ENCODE measurements at places on chromosomes 3 and 15.

- no peak for DNase-seq
Observed at GRCh38 chr3:14445773-14446172, 43.4 kb downstream of the SLC6A6 start.

DNA sequence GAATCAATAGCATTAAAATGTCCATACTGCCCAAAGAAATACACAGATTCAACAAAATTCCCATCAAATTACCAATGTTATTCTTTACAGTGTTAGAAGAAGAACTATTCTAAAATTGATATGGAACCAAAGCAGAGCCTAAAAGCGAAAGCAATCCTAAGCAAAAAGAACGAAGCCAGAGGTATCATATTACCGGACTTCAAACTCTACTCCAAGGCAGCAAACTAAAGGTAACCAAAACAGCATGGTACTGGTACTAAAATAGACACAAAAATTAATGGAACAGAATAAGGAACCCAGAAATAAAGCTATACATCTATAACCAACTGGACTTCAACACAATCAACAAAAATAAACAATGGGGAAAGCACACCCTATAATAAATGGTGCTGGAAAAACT is 167.5 kb downstream of the ADAMTS9 start:
- no peak for DNase-seq

- DNase-seq = no peak
Observed at GRCh38 chr3:26118165-26118564, 328.3 kb downstream of the OXSM start.

DNA sequence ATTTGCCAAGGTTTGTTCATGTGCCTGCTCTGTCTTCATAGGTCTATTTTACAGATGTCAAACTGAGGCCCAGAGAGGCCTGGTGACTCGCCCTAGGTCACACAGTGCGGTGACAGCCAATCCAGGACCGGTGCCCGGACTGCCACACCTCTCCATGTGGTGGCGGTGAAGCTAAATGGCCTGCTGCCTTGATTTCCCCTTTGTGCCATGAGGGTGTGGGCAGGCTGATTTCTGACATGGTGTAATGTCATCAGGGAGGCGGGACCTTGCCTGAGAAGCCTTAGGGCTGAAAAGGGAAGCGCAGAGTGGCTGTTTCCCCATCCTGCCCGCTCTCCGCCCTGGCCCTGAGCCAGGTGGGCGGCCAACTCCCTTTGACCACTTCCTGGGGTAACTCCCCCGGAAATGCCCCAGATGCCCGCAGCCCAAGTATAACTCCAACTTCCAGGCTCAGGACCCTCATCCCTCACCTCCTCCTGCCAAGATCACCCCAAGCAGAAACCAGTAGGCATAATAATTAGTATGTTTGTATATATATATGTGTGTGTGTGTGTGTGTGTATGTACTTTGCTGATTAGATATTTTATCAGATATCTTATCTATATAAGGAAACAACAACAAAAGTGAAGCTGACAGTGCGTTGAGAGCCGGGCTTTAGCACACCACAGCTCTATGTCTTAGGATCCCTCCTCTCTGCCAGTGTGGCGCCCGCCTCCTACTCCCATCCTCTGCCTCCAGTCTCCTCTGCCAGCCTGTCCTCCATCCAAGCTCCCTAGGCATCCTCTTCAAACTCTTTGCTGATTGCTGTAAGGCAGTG is 63.9 kb downstream of the IQSEC1 start:
- DNase-seq = no peak

DNA sequence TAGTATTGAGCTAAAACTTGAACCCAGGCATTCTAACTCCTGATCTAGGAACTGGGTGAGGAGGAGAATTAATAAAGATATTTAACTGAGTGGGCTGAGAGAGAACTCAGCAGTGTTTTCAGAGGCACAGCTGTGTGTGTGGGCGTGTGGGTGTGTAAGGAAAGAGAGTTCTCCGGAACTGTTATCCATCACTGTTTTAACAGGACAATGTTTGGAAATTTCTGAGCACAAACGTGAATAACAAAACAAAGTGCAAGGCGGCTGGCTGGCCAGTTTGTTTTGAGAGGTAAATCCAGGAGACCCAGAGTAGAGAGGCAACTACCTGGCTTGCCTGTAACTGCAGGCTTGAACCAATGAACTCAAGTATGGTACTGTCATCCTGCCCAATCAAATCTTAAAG is 5.0 kb upstream of the PTPN9 start:
- no peak for DNase-seq

GRCh38 chr3:171556148-171556547 is 95.9 kb upstream of the TNIK start:
- no peak for DNase-seq

DNA sequence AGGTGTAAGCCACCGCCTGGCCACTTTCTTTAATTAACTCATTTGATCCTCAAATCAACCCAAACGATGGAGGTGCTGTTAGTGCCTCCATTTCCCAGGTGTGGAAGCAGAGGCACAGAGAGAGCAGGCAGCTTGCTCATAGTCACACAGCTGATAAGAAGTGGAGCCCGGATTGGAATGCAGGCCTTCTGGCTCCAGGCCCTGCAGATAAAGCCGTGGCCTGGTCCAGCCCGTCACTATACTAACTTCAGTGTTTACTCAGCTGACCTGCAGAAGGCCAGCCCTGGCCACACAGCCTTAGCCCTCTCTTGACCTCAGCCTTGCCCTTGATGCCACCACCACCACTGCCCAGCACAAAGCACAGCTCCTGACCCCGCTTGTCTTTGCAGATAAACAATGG is 116.7 kb downstream of the NUP210 start:
- DNase-seq = no peak

- DNase-seq = no peak
Observed at GRCh38 chr15:65089206-65089824, 12.8 kb downstream of the KBTBD13 start.

DNA sequence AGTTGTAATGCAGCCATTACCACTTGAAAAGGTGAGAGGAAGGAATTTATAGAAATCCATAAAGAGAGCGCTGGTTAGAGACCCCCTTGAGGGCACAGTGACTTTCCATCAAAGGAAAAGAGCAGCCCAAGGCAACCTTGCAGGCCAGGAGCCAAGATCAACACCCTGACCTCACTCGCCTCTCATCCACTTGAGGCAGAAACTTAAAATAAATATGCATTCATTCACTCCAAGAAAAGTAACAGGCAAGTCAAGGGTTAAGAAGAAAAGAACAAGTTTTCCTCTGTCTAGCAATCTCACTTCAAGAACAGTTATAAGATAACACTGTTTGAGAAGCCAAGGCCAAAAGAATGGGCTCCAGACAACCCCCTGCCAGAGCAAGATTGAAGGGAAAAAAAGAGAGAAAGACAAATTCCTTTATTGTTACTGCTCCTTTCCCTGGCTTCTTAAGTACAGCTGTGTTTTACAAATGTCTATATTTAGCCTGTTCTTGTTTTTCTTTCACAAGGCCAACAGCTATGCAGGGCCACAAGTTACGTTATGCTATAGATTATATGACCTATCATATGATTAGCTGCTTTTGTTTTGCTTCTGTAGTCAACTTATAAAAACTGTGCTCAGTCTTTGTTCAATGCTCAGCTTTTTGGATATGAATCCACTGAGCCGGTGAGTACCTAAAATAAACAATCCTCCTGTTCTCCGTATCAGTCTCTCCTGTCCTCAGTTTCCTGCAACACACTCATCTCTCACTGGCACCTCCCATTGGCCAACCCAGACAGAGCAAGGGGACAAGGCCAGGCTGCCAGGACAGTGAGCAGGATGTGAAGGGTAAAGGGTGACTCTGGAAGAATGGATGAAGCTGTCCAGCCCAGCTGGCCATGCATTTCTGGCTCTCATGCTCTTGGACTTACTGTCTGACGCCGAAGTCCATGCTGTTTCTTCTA is 15.8 kb upstream of the SSUH2 start:
- DNase-seq = no peak

- DNase-seq = no peak
Observed at GRCh38 chr15:90205886-90206285, 4.8 kb downstream of the SEMA4B start.

DNA sequence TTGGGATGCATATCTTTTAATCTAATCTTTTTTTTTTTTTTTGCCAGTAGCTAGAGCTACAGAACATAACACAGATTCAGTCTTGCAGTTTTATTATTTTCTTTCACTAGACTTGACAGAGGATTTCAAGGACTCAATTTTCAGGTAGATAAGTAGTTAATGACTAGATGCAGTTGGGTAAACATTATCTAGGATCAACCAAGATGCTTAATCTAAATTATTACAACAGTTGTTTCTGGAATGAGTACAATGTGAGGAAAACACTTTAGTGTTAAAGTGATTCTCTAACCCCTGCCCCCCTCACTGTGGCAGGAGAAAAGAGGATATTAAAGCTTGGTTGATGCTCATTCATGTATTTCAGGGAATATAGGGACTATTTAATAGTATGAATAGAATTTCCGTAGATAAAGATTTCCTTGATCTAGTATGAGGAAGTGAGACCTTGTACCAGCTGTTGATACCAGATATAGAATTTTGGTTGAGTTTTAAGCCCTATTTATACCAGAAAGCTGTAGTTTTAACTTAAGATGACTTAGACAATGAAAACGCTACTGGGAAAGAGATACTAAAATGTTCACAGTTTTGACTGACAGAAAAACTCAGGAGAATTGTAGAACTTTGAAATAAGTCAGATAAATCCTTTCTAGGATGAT is 389.0 kb upstream of the C2CD4B start:
- no peak for DNase-seq

DNA sequence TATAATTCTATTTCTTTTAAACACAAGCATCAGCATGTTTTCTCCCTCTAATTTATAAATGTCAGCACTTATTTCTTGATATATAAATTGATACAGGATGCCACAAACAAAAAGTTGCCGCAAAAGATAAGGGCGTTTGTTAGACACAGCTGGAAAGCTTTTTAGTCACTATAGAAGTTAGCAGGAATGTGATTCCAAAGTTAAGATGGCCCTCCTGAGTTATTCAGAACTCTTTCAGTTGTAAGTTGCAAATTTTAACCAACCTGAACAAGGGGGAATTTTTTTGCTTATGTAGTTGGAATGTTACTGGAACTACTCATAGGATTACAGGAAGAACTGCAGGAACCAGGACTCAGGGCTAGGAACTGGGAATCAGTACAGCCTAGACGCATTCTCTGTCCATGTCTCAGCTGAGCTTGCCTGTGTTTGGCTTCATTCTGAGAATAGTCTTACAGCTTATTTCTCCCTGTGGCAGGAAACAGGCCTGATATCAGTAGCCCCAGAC is 166.3 kb downstream of the VGLL4 start:
- no peak for DNase-seq

DNA sequence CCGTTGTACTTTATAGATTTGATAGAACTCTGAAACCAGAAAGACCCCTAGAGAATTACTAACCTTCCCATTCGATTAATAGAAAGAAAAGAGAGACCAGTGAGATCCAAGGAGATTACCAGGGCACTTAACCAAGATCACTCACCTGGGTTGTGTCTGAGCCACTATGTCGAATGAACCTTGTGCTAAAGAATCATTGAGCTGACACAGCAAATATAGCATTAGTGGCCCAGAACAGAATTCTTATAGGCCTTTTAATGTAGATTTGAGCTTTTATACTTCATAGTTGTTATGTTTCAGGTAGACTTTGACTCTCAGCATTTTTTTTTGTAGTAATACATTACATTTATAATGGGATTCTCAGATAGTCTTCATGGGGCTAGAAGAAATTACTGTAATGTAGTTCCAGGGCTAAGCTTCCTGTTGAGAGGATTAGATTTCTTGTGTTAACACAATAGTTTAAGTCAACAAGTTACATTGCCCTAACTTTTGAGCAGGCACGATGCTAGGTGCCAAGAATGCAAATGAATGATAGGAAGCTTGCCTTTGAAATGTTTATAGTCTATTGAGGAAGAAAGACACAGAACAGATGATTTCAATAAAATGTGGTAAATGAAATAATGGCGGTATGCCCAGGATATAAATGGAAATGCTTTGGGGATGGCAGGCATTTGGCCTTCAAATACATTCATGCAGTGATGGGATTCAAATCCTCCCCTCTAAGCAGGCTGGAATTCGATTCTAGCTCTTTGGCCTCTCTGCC is 24.4 kb upstream of the ABHD10 start:
- no peak for DNase-seq

- DNase-seq = no peak
Observed at GRCh38 chr15:75167588-75168350, 33.9 kb upstream of the C15orf39 start.

DNA sequence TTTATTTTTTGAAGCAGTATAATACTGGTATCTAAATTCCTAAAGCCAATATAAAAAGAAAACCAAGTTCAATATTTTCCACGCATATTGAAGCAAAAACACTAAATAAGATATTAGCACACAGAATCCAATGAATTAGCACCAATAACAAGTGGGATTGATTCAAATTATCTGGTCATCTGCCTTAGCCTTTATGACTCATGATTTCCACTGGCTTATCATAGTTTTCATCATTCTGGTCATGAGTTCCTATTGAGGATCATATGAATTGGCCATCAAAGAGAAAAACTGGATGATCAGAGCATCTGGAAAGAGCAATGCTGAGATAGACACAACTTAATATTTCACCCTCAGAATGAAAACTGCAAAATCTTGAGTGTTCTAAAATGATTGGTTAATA is 809.9 kb downstream of the MCTP2 start:
- DNase-seq = no peak

GRCh38 chr3:195041871-195042742 is 228.9 kb downstream of the XXYLT1 start:
- no peak for DNase-seq

- no peak for DNase-seq
Observed at GRCh38 chr15:72536506-72536905, 62.4 kb downstream of the ARIH1 start.

- DNase-seq = no peak
Observed at GRCh38 chr3:64860536-64860870, 172.7 kb upstream of the ADAMTS9 start.

- DNase-seq = no peak
Observed at GRCh38 chr3:64687781-64688604, at the start of gene ADAMTS9. Gene ADAMTS9 (minus strand): TSS chr3:64688000. CDS start chr3:64687657, 343 bp downstream.

DNA sequence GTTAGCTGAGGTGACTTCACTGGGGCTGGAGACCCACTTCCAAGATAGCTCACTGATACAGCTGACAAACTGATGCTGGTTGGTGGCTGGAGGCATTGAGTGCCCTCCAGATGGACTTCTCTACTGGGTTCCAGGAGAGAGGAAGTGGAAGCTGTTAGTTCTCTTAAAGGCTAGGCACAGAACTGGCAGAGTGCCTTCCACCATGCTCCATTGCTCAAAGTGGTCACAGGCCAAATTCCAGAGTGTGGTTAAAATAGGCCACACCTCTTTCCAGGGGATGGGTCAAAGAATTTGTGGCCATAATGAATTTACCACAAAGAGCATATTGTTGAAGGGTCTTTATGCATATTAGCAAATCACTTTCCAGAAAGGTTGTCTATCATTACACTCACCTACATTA is 74.2 kb downstream of the NMD3 start:
- DNase-seq = no peak

- DNase-seq = no peak
Observed at GRCh38 chr3:57683286-57683685, 9.6 kb downstream of the DENND6A start.

- DNase-seq = no peak
Observed at GRCh38 chr3:45665101-45665572, 24.1 kb upstream of the SACM1L start.

All from GM19239 (cell line).